ENCODE measurements at places on chromosomes 2 and 18.
A peak's percentile ranks its signal among the peaks of the same experiment; 100 is the strongest.

GRCh38 chr2:65390134-65390533 is 42.3 kb downstream of the SPRED2 start:
- no peak for DNase-seq

- DNase-seq = no peak
Measured at GRCh38 chr2:101328474-101329007, 20.0 kb upstream of the RNF149 start.

GRCh38 chr18:58952858-58953257 is 88.2 kb downstream of the ZNF532 start:
- no peak for DNase-seq

GRCh38 chr2:53381271-53381670 is 386.3 kb upstream of the CHAC2 start:
- no peak for DNase-seq

- no peak for DNase-seq
Measured at GRCh38 chr2:101698844-101699754, 1.6 kb downstream of the MAP4K4 start.

GRCh38 chr2:9473308-9473984 is 905 bp upstream of the IAH1 start:
- DNase-seq = no peak

DNA sequence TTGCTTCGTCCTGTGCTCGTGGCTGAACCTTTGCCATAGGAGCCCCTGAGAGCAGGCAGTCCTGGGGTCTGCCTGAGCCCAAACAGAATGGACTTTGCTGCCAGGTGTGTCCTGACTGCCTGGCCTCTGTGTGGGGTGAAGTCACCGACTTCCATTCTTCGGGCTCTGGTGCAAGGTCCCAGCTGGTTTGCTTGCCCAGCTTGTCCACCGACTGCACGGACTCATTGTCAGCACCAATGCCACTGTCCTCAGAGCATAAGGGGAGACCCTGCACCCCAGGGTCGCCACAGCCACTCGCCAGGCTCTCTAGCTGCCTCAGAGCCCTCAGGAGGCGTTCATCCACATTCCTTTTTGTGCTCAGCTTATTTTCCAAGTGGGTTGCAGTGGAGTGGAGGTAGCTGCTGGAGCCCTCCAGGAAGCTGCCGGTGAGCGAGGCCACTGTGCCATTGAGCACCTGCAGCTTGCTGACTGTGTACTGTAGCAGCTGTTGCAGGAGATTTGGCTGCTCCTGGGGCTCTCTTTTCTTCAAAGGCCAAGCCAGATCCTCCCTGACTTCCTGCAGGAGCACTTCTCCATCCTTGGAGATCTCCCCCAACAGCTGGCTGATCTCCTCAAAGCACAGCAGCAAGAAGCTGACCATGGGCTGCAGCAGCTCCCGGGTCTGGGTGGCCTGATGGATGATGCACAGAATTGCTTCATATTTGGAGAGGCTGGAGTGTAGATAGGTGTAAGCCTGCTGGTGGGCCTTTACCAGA is 1.2 kb downstream of the PCARE start:
- DNase-seq = no peak

GRCh38 chr18:35511428-35511827 is 13.7 kb upstream of the INO80C start:
- no peak for DNase-seq

DNA sequence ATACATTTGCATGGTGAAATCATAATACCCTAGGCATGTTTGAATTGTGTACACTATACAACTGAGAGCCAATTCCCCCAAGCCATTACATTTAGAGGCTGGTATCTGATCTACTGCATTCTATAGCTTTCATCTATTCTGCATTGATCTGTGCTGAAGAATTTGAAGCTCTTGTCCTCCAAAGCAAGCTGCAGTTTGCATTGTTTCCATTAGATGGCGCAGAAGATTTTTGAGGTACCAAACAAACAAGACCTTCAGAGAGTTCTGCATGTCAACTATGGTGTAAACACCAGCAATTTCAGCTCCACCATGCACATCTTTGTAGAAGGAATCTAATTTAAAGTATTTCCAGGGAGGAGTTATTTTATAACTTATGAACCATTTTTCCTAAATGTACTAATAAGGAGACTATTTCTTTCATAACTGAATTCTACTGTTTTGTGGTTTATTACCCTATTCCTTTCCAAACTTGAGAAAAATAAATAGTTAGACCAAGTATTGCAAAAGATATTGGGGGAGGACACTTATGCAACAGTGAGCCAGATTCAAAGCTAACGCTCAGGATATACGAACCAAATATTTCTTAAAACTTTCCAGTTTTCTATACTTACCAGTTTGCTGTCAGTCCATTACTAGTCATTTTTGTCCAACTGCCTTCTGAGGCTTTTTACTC is 761.8 kb upstream of the ACVR2A start:
- DNase-seq = no peak

- DNase-seq = no peak
Measured at GRCh38 chr2:97785818-97786217, 72.4 kb downstream of the ZAP70 start.

DNA sequence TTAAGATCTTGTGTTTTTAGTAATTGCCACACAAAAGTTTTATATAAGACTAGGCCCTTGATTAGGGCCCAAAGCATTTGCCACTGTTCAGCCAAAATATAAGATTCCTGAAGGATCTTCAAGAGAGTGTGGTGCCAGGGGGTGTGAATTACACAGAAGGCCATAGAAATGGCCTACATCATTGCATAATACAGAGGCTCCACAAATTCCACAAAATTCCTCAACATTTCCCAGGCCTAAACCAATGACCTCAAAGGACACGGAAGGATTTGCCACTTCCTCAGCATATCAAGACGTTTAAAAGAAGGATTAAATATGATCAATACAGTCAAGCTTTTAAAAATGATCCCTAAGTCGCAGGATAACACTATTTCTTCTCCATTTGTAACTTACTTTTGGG is 24.1 kb downstream of the COL6A3 start:
- no peak for DNase-seq

DNA sequence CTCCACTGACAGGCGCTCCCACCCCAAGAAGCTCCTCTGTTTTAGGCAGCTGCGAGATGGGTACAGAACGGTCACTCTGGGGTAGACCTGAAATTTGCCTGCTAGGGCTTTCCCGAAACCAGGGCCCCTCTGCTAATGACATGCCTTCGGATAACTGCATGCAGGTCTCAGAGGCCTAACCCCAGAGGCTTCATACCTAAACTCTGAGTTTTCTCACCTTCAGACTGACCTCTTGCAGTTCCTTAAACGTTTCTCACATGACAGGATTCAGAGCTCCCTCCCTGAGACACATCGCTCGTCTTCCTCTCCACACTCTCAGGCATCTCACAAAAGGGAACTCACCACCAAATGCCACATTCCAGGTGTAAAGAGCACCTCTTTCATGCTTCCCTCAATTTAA is 11.3 kb upstream of the KLHL29 start:
- no peak for DNase-seq

DNA sequence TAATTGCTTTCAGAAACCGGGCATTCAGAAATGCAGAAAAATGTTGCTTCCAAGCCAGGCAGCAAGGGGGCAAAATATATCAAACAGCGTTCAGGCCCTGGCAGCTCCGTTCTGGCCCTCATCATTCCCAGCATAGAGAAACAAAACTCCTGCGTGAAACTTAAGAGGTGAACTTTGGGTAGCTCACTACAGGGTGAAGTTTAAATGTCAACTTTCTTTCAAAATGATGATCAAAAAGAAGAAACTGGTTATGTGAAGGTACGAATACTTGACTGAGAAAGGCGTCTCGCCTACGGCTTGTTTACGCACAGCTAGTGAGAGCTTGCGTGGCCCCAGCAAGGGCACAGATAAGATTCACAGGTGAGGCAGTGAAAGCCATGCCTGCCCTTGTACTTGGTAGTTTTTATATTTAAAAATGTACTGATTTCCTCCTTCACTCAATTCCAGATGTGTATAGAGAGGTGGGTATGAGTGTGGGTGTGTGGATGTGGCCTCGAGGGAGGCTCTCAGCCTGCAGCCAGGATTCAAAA is 127.5 kb downstream of the NFATC1 start:
- no peak for DNase-seq

- no peak for DNase-seq
Measured at GRCh38 chr2:171965238-171965637, 34.5 kb upstream of the METAP1D start.

DNA sequence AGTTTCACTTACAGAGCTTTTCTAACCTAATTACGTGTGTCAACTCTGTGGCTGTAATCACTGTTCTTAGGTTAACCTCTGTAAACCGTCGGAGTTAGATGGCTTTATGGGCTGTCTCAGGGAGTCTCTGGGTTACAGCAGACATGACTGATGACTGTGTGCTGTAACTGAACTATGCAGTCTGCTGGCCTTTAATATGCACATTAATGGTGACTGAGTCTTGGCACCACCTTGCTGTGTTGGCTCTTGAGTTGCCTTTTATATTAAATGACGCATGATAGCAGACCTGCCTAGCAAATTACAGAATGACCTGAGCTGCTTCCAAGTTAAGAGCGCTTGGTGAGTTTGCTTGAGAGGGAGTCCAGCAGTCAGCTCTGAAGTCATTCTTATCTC is 90.1 kb downstream of the ACKR3 start:
- peak; percentile 70 for DNase-seq

- DNase-seq = no peak
Measured at GRCh38 chr18:48492880-48493279, 46.0 kb upstream of the CTIF start.

- no peak for DNase-seq
Measured at GRCh38 chr2:55159037-55159651, 72.9 kb downstream of the CLHC1 start.

DNA sequence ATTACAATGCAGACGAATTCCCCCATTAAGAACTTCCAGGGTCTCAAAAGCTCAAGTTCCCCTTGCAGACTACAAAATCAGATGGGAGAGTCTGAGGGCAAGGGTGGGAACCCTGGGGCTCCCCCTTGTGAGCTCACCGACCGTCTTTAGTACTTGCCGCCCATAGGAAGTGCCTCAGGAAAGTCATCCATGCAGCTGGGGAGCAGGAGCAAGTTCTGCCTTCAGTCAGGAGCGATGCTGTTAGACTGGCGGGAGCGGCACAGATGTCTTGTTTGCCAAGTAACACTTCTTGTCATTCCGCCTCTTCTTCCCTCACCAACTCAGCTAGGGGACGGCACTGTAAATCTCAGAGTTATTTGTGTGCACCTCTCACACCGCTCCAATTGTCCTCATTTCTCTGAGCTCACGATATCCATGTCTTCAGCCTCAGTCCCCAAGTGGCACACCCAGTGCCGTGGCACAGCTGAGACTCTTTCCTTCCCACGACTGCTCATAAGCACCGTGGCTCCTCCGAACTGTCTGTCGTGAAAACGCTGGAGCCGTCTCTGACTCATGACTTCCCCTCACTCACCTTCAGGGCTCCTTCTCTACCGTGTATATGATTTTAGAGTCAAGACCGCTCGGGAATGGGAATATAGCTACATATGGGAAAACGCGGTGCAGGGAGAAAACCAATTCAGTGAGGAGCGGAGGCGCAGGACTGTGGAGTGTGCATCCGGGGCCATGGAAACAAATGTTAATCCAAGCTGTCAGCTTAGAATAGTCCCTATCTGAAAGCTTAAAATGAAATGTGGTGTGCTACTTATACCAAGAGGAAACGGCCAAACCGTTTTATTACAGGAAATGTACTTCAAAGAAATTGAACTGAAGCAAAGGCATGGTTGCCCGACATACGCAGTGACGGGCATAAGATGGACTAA is 34.0 kb downstream of the UXS1 start:
- no peak for DNase-seq

- no peak for DNase-seq
Measured at GRCh38 chr2:194044321-194044720, 1612.7 kb upstream of the SLC39A10 start.

DNA sequence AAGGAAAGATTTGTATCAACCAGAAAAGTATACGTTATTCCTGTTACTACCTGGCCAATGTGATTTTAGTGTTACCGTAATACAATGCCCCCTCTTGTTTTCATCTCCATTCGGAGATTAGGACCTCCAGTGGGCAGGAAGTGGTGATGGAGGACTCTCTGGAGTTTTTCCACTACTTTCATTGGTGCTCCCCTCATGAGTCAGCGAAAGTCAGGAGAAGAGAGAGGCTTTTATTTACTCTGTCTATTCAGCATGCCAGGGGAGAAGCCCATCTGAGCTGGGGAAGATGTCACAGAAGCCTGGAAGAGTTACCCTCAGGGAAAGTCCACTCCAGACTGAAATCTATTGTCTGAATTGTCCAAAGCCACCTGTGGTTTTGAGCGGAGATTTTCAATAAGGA is 88.2 kb upstream of the THUMPD2 start:
- no peak for DNase-seq

DNA sequence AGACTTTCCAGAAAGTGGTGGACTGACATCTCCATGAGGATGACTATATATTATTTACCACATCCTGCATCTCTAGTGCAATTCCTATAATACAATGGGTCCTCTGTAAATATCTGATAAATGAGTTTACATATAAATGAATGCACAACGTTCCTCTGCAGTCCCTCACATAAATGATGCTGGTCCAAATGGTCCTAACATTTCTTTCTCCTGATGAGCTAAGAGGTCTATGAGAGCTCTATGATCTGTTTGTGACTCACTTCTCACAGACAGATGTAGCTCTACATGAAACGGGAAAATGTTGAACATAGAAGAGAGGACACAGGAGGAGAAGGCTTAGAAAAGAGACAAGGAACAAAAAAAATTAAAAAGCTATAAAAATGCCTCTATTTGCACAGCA is 201.2 kb upstream of the PIK3C3 start:
- DNase-seq = no peak

GRCh38 chr2:197312186-197312585 is 1.6 kb upstream of the ANKRD44 start:
- no peak for DNase-seq

GRCh38 chr2:169828141-169828811 is 1.0 kb downstream of the UBR3 start:
- DNase-seq = no peak

GRCh38 chr2:43898134-43898837 is 59.5 kb downstream of the ABCG8 start:
- no peak for DNase-seq

- no peak for DNase-seq
Measured at GRCh38 chr2:6828299-6828584, 37.5 kb downstream of the CMPK2 start.

GRCh38 chr2:192090911-192091310 is 103.8 kb downstream of the TMEFF2 start:
- DNase-seq = no peak

GRCh38 chr18:23377669-23378301 is 75.3 kb upstream of the RIOK3 start:
- DNase-seq = no peak

DNA sequence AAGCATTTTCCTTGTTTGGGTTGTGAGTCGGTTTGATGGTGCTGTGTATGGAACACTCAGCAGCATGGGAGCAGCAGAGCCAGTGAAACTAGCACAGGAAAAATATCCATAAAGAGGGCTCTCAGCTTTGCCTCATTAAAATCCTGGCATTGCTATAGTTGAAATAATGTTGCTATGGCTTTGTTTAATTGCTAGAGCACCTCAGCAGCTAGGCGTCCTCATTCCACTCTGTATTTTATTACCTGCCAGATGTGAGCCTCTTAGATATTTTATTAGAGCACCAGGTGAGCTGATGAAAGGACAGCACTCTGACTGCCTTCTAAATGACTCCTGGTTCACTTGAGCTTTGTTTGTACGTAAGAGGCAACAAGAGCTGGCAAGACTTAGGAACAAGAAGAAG is 232.4 kb downstream of the MTX2 start:
- DNase-seq = no peak

Measured in posterior vena cava (tissue), 2 donors.